ENCODE measurements at places on chromosomes 2 and 18. TPM values are rescaled to one million over a fixed set of nuclear protein-coding genes. Genes with fewer than 3 reads are reported as not detected.

COL4A4 gene
- 0.12 TPM for total RNA-seq

DNA sequence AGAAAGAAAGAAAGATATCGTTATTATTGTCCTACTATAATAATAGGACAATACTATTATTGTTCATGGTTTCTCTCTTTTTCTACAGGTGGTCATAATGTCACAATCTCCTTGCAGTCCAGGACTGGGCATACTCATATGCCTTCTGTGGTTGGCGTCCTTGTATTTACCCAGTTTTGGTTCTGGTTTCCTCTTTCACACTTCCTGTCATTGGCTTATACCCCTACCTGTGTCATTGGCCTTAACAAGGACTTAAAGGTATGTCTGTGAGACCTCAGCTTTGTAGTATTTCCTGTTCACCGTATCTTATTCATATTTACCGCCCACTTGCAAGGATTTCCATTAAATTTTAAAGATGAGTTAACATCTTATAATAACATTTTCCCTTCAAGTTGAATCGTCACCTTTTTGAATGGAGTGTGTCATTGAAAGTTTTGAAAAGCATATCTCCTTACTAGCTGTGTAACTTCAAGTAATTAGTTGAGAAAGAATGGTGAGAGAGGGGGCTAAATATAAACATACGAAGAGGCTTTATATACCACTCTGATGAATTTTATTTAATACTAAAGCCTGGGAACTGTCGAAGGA lies 36.5 kb upstream of the HTR2B start:
- DNase-seq = no peak

- DNase-seq = no peak
These were observed 202.3 kb downstream of the MREG start for GRCh38 chr2:215811003-215811402.

- DNase-seq = no peak
These were observed 342.0 kb downstream of the TXNL1 start for GRCh38 chr18:56296381-56296780.

TEKT4 gene
- not detected for total RNA-seq

SP9 gene
- not detected for total RNA-seq

DNA sequence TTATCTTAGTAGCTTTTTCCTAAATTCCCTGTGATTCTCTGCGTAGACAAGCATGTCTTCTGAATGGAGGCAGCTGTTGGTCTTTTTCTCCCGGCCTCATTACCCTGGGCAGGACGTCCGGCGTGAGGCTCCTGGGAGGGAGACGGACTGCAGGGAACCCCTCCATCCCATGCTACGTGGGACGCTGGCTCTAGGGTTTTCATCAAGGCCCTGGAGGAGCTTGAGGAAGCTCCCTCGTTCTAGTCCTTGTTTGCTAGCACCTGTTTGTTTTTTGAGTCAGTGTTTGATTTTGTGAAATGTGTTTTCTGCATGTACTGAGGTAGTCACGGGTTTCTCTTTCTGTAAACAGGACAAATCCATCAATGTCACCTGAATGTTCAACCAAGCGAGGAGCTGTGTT lies 99.3 kb upstream of the TMEM18 start:
- no peak for DNase-seq

RAPGEF4 gene
- 0.38 TPM for total RNA-seq

HTR2B gene
- not detected for total RNA-seq

DNA sequence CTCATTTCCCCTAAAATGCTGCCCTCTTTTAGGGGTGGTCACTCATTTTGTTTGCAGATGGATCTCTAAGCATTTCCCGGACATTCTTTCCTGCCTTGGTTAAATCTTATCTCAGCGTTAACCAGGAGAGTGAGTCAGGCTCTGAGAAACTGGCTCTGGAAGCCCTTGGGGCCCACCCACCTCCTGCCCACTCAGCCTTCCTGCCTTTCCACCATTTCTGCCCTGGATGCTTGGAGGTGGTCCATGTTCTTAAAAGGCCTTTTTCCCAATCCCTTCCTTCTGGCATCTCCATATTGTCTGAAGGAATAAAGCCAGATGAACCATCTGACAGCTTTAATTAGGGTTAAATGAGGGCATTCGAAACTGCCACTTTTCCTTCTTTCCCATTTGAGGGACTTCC lies 9.5 kb downstream of the HK2 start:
- DNase-seq = no peak

MYCN gene
- 1.5 TPM for total RNA-seq

REG1A gene
- 9.1 TPM for total RNA-seq
